RCC 7860 (cell line): ENCODE measurements at places on chromosomes 16 and 17.

DNA sequence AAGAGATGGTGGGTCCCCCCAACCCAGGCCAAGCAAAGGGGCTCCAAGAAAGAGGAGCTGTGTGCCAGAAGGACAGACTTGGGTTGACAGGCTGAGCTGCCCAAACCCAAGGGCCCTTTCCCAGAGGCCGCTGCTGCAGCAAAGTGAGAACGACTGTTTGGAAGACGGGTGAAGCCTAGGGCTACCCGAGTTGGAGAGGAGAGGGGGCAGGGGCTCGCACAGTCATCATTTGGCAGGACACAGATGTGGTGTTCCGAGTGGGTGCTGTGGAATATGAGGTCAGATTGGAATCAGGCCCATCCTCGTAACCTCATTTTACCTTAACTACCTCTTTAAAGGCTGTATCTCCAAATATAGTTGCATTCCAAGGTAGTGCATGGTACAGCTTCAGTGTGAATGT, 5.3 kb upstream of the MFAP4 start:
- DNase-seq = no peak

- DNase-seq = no peak
Measured at GRCh38 chr17:63156986-63157385, 191.0 kb downstream of the TANC2 start.

DNA sequence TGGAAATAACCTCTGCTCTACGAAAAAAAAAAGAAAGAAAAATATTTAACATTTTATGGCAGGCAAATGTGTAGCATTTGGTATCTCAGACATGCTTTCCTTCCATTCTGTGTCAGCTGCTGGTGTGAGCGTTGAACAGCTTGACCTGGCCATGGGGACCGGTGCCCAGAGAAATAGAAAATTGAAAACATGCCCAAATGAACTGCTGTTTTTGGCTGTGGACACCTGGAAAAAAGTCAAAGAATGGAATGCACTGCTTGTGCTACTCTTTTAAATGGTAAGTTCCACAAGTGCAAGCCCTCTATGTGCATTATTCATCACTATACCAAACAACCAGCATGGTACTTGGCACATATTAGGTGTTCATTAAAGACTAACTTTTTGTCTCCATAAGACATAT, 127.2 kb downstream of the CDH8 start:
- no peak for DNase-seq

GRCh38 chr17:38600906-38601305, 4.8 kb downstream of the SRCIN1 start:
- no peak for DNase-seq

- DNase-seq = peak; percentile 96
Measured at GRCh38 chr17:71188811-71189492, 931.9 kb upstream of the SOX9 start.

DNA sequence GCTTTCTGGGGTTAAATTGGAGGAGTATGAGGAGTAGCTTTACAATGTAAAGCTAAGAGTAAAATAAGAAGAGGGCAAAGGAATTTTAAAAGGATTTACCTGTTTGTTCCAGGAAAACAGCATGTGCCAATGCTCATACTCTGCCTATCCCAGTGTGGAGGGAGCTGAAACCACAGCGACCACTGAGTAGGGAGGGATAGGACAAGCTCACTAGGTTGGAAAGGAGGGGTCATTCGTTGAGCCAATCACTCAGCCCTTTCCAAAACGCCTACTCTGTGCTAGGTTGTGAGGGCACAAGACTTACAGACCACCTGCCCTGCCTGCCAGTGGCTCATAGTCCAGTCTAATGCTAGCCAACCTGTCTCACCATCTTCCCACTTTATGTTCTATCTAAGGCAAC, 1.1 kb upstream of the DNAJC7 start:
- DNase-seq = no peak

GRCh38 chr16:22092143-22092933, at the start of gene VWA3A:
Gene VWA3A, plus strand, starts transcription at chr16:22092541. Its CDS starts 97 bp downstream, at chr16:22092638.
- DNase-seq = no peak

- DNase-seq = peak; percentile 17
Measured at GRCh38 chr17:49061524-49061943, 64.3 kb downstream of the IGF2BP1 start.

DNA sequence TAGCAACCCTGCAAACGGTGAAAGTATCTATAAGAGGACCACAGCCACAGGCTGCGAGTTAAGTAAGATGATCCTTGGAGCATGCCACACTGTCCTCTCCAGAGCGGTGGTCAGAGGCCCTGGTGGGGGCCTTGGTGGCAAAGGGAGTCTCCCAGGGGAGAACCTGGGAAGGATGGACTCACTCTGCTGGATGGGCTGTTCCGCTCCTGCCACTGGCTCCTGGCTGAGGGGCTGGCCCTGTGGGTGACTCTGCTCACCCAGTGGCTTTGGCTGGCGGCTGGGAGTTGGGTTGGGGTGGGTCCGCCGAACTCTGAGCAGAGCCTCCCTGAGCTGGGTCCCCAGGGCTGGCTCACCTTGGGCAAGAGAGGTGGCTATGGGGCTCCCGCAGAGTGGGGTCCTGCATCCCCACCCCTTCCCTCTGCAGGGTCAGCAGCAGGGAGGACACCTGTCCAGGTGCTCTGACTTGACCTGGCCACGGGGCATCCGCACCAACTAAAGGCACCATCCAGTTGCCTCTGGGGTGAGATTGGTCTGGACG, 7.3 kb downstream of the CDK5R1 start:
- DNase-seq = no peak

DNA sequence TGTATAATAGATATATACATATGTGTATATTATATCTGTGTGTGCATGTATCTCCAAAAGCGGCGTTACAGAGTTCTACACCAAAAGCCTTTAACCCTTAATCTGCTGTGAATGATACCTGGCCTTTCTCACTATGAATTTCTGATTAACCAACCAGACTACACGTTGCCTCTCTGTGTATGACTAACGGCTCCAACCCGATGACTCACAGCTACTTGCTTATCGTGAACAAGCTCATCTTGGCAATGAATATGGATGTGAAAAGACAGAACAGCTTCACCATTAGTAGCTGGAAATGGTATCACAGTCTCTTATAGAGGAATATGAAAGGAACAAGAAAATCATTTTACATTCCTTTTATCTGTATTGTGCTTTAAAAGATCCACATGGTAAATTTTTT, 23.8 kb upstream of the ARHGAP44 start:
- DNase-seq = peak; percentile 5

GRCh38 chr16:57133886-57134285, 41.5 kb downstream of the CPNE2 start:
- DNase-seq = no peak

DNA sequence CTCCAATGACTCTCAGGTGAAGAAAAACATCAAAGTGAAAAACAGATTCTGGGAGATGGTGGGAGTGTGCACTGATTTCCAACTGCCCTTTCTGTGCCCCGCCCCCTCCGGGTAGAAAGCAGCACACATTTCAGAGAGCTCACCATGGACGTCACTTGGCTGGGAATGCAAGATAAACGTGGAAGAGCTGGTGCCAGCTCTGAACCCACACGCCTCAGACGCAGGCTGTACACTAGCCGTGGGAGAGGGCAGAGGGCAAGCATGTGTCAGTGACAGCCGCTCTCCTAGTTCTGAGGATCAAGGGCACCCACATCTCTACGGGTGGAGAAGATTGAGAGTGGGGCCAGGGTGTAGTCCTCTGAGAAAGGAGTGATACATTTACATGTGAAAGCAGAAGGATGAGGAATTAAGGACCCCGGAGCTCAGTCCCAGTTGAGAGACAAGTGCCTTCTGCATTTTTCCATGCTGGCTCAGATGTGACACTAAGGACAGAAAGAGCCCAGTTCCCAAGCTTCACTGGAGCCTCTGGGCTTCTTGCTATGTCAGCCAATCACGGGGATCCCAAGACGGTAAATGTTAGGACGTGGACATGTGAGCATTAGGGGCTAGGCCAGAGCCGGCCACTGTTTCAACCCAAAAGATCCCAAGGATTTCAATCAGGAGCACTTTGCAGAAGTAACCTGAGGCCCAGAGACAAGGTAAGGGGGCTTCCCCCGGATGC, 101.3 kb downstream of the ZFHX3 start:
- no peak for DNase-seq

DNA sequence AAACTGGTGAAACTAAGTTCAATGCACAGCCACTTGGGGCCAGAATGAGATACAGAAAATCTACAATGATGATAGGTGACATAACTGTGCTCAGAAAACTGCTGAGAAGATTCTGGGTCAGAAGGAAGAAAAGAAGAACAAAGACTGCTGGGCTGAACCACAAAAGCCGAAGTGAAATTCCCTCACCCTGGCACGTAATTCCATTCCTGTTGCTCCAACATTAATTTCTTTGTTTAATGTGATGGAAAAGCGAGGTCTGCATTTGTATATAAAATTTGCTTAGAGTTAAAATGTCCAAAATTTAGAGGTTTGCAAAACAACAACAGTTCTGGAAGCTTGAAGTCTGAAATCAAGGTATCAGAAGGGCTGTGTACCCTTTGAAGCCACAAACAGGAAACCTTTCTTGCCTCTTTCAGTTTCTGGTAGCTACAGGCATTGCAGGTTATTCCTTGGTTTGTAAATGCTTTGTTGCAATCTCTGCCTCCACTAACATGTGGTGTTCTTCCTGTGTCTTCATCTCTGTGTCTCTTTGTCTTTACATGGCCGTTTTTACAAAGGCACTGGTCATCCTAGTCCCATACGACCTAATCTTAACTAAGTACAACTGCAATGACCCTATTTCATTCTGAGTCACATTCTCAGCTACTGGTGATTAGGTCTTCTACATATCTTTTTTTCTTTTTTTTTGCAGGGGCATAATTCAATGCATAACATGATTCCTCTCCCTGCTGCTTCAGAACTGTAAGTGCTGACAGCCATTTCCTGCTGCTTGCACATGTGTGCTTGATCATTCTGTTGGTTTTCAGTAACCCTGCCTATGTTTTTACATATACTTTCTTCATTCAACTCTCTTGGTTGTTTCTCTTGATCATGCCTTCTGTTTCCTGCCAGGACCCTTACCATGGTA, 603.0 kb upstream of the CDH8 start:
- DNase-seq = no peak

GRCh38 chr17:65064452-65065019, 8.0 kb upstream of the GNA13 start:
- peak; percentile 92 for DNase-seq
